ENCODE measurements at places on chromosomes 12 and 14.

DNA sequence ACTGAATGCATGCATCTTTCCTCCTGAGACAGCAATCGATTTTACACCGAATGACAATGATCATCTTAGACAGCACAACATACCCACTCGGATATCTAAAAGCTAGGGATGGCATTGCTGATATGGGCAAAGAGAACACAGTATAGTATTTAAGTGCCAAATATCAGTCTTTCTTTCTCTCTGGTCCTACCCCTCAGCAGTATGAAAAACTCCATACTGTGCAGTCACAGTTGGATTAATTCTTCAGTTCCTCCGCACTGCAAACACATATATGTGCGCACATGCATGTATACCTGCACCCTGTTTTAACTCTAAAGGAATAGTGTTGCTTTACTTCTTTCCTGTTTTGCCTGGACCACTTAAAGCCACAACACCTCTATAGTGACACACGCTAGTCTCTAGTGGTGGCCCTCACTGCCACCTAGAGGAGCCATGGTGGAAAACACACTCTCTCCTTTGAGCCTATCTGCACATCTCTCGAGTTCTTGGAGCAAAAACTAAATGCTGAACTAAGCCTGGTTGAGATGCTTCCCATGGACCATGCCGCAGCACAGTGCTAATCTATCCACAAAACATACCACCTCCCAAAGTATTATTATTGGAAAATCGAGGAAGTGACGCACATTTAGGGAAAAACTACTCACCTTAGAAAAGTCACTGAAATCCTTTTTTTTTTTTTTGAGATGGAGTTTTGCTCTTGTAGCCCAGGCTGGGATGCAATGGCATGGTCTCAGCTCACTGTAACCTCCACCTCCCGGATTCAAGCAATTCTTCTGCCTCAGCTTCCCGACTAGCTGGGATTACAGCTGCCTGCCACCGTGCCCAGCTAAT, 11.9 kb downstream of the TMEM52B start:
- no peak for DNase-seq

GRCh38 chr14:74235017-74235416, 4.2 kb upstream of the VSX2 start:
- no peak for DNase-seq

DNA sequence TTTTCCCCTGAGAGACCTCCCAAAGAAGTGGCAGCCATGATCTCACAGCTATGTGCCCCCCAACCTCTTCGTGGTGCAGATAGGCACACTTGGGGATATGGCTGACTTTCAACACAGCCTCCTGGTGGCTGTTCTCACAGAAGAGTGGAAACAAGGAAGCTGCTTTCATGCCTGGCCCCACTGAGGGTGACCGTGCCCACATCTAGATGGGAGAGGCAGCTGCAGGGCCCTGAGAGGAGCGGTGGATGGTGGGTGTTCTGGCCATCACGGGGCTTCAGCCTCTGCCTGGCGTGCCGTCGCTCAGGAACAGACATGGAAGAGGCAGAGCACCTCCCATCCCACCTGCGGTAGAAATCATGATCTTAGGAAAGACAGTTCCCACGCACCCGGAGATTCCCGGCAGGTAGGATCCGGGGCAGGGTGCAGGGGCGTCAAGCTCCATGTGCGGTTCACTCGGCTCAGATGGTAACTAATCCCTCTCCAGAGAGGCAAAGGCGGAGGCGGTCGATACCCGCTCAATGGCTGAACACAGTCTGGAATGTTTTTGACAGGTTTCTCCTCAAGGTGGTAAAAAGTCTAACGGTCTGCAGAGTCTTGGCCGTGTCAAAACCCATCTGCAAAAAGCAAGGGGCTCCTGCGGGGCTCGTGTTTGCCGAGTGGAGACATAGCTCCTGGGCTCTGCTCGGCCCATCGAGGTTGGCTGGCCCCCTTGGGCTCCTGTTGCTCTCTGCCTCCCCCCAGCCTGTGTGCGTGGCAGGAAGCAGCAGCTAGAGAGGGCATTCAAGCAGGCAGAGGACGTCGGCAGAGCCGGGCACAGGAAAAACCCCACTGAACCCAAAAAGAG, 225.2 kb upstream of the RTL1 start:
- no peak for DNase-seq

DNA sequence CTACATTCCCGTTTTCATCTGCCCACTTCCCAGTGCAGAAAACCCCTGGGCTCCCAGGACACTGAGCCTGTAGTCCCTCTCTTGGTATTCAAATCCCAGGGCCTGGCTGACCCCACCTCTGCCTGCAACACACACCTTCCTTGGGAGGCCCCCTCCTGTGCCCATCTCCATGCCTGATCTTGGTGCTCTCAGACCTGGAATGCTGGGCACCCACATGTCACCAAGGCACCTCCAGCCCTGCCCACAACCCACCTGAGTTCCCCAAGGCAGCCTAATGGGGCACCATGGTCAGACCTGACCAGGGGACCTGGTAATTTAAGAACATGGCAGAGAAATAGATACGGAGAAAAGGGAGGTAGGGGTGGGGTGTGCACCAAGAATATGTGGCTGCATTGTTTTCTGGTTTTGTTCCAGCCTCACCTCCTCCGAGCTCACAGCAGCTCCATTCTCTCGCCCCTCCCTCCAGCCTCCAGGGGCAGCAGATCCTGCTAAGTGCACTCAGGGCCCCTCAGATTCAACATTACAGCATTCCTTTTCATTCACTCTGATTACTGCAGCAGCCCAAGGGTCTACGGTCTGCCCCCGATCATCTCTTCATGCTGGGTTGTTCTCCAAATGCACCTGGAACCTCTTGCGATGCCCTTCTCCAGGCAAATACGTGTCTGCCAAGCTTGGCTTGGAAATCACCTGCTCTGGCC, 9.2 kb upstream of the HSP90AA1 start:
- DNase-seq, result no peak

GRCh38 chr12:26833743-26834490, 923 bp upstream of the ITPR2 start:
- no peak for DNase-seq

- DNase-seq, result no peak
These were observed 8.9 kb downstream of the FANCM start for GRCh38 chr14:45144658-45145057.

- DNase-seq, result no peak
These were observed 38.4 kb upstream of the DDX11 start for GRCh38 chr12:31035226-31035625.

GRCh38 chr14:103290056-103290455, 44.0 kb upstream of the EIF5 start:
- no peak for DNase-seq

DNA sequence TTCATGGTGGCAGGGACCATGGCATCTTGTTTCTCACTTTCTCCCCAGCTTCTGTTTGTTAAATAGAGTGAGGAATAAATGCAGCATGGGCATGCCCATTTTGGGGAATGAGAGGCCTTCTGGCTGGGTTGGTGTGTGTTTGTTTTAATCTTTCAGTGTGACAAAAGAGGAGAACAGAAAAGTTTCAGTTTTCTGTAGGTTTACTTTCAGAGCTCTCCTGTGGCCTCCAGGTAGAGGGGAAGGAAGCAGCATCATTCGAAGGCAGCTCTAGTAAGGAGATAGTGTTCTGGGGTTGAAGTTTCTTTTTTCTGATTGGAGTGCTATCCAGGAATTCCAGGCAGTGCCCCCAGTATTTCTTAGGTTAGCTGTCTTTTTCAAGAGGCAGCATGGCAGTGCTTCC, 15.3 kb downstream of the MSRB3 start:
- DNase-seq, result no peak

DNA sequence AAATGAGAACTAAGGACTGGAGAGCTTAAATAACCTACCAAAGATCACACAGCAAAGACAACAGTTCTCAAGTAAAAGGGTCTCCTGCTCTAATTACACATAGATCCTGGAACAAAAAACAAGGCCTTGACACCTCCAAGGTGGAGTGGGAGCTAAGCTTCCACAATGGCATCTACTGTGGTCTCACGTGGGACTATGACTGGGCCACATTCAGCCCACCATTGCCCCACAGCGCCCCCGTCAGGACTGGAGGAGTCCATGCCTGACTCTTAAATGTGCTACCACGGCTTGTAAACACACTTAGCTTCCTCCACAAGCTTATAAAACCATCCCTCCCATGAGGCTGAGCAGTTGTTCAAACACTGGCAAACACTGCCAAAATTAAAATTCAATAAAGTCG, 88.5 kb downstream of the GCH1 start:
- DNase-seq, result no peak

DNA sequence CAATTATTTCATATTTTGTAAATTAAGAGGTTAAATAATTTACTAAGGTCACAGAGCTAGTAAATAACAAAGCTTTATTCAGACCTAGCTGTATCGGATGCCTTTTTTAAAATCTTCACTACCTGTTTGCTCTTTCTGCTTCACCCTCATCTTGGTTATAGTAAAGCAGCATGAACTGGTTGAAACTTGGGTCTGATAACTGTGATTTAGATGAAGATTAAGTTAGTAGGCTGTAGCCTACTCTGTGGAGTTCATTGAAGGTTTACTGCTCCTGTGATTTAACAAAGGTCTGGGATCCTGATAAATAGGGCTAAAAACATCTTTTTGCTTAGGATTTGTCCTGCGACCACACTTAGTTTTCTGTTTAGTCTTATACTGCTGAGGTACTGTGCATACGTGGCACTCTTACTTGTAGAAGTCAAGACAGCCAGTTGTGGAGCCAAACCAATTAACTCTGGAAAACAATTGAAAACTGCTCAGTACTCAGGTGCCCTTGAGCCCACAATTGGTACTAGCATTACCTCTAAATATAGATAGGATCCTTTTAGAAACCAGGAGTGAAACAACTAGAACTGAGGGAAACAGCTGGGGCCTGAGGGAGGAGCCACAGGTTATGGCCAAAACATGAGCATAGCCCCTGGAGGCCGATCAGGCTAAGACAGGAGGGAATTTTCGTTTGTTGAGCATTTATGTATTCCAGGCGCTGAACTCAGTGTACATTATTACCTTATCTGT, 2.3 kb downstream of the SPATS2 start:
- DNase-seq, result no peak

GRCh38 chr14:32710731-32711680, 227.7 kb upstream of the NPAS3 start:
- DNase-seq, result no peak

GRCh38 chr14:73738518-73739173, 24.5 kb upstream of the PNMA1 start:
- DNase-seq, result no peak

DNA sequence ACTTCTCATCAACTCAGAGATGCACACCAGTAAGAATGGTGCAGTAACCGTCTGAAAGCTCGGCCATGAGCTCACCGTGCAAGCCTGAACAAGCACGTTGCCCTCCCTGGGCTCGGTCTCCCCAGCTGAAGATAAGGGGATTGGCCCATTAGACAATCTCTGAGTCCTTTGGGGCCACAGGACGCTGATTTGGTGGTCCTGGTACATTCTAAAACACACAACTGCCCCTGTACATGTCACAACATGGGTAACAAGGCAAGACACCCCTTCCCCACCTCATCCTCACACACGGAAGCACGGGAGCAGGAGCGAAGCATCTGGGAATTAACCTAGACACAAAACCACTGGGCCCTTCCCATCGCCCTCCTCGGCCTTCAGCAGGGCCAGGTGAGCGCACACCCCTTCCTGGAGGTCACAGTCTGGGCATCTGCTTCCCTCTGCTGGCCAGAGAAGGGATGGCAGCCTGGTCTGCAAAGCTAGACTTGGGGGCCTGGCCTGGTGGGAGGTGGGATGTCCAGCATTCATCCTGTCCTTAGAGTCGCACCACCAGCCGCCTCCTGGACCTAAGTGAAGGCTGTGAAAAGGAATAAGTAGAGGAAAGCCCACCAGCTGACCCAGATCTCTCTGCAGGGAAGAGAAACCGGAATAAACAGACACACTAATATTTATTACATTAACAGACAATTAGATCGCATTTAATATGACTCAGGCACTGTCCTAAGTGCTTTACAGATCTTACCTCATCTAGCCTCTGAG, 18.9 kb upstream of the SMUG1 start:
- DNase-seq, result peak; percentile 58

DNA sequence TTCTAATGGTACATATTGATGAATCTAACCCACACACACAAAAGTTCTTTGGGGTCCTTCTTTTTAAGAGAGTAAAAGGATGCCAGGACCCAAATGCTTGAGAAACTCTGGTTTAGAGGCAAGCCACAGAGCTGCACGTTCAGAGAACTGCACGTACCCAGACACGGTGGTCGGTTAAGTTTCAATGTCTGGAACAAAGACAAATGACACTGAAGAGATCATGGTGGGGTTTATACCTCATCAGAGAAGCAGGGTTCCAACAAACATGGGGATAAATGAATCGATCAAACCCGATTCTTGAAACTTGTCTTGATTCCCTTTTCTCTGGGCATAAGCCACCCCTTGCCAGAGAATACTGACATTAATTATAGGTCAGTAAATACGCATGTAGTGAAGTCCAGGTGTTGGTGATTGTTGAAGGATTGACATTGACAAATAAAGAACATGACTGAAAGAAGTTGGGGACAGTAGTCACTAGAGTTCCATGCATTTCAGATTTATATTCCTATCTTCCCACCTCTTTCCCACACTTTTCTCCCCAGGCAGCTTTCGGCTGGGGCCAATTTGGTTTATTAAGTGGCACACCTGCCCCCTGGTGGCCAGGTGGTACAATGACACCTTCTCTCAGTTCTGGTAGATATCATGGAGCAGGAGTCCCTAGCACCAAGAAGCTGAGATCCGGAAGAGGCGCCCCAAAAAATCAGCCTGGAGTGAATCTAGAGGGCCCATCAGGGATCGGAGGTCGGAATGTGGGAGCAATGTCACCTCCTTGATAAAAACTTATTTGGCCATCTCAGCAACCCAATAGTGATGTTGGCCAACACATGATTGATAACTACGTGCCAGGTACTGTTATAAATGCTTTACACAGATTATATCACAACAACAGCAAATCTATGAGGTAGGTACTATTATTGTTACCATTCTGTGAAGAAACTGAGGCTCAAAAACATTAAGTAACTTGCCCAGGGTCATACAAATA, 17.8 kb upstream of the HDAC7 start:
- DNase-seq, result no peak

DNA sequence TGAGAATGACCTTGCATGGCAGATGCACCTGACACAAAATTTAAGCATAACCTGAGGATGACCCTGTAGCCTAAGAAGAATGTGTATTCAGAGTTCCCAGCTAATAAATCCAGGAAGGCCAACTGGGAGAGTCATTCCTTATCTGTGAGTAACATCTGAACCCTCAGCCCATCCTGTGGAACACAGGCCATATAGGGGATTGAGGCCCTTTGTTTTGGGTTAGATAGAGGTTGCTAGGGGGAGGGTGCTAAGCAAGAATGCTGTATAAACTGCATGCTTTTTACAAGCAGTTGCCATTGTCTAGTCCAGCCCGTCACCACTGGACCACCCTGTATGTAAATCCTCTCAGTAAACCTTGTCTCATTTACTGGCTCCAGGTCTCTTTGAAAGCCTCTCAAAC, 77.0 kb downstream of the BICD1 start:
- DNase-seq, result no peak

- DNase-seq, result no peak
These were observed 455.3 kb upstream of the PDE3A start for GRCh38 chr12:19912991-19913390.
